ENCODE measurements at places on chromosomes 13 and 19.

GRCh38 chr19:4278419-4279266, at the start of gene SHD:
TSS of gene SHD (plus strand) at chr19:4279266. CDS start at chr19:4280064, 798 bp downstream.
- no peak for DNase-seq

DNA sequence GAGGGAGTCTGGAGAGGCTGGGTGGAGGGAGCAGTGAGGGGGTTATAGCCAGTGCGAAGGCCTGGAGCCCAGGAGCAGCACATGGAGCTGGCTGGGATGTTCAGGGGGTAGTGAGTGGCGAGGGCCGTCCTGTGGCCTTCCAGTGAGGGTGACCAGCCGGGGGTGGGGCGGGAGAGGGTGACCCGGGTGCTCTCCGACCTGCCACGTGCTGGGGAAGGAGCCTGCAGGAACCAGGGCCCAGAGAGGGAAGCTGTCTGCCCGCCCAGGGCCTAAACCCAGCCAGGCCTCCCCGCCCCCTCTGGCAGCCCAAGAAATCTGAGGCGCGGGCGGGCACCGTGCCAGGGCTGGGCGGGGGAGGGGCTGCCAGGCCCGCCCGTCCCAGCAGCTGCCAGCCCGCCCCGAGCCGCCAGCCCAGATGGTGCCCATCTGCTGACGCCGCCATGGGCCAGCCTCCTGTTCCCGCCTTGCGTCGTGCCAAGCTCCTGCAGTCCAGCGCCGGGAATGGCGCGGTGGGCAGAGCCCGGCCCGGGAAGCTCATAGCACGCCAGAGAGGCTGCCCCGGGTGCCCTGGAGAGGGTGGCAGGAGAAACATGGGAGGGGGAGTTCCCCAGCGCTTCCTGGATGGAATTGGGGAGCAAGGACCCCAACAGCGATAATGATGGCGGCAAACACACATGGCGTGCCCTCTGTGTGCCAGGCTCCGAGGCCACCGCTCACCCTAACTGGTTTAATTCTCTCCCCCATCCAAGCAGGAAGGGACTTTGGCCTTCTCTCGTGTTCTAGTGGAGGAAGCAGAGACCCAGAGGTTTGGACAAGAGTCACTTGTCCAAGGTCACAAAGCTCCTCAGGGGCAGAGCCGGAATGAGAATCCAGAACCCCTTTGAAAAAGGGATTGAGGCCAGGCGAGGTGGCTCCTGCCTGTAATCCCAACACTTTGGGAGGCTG, 21.5 kb downstream of the NFIC start:
- DNase-seq, result no peak

GRCh38 chr13:54953786-54954185, 1925.2 kb downstream of the OLFM4 start:
- no peak for DNase-seq

DNA sequence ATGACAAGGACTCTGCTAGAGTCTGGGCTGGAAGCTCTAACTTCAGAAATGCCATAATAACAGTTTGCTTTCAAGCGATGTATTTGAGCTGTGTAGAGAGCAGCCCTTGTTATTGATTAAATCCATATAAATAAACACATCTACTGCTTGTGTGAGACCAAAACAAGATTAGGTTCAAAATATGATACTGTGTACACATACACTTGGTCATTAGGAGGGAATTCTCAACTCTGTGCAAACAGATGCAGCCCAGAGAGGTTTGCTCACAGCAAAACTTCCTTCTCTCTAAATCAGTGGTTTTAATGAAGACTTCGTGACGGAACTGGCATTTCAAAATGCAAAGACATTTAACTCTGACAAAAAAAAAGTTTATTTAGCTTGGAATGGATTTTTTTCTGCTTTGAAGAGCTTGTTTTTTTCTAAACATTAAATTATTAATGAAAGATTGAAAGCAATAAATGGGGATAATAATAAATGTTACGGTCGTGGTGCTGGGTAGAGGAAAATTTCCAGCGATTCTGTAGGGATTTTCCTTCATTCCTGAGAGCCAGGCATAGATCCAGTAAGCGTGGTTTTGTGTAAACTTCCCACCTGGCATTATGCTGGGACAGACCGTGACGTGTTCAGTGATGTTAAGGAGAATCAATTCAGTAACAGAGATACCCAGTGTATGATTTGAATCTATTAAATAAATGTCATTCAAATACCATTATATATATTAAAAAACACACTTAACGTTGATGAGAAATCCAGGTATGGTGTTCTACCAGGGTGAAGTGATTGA, 213.7 kb downstream of the TEX29 start:
- no peak for DNase-seq

DNA sequence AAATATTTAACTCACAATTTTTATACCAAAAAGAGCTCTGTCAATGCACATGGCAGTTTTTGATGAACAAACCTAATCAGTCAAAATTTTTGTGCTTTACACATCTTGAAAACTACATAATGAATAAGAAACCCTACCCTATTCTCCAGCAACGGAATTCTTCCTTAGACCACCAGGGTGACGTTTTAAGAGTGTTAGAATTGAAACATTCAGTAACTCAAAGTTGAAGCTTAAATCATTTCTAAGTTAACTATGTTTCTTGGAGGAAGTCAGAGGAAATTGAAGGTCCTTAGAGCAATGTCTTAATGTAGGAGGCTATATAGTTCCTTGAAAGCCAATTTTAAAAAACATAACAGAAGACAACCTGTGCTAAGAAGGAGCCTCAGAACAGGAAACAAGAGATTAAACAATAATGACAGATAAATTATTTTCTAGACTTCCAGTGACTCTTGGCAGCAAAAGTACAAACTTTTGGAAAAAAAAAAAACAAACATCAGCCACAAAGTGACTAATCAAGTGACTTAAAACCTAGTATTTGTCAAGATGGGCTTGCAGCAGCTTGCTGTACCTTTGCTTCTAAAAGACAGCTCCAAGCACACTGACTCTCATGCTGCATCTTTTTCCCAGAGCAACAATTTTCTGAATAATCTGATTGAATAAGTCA, 6.2 kb downstream of the SPRY2 start:
- DNase-seq, result no peak

Data from GM20000 (cell line).